Bone marrow (tissue), 2 donors: ENCODE measurements at places on chromosomes 1 and 21.

GRCh38 chr1:208271236-208271635, 27.1 kb upstream of the PLXNA2 start:
- no peak for DNase-seq

DNA sequence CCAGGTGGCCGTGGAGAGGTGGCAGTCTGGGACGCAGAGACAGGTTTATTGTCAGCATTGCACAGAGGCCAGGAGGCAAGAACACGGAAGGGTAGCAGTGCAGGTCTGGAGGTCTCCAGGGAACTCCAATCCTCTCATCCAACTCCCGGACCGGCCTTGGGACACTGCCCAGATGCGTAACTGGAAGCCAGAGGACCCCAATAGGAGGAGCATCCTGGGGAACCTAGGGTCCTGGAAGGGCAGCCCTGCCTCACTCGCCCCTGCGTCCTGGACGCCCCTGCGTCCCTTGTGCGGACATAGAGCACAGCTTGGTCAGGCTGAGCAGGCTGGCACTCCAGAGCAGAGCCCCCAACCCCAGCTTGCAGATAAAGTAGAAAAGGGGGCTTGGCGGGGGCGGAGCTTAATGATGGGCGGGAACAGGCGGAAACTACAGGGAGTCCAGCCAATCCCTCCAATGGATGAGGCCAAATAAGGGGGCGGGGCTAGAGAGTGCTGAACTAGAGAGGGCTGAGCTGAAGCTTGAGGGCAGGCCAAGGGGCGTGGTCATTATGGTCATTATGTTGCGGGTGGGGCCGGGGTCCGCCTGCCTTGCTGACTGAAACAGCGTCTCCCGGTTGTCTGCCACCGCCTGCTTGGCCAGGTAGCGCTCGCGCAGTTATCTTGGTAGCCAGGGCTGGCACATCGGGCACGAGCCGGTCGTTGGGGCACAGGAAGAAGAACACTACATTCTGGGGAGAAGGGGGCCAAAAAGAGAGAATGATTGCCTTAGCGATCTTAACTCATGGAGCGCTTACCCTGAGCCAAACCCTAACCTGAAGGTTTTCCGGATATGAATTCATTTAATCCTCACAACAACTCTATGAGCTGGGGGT, 3.7 kb upstream of the ARHGEF19 start:
- DNase-seq: no peak

DNA sequence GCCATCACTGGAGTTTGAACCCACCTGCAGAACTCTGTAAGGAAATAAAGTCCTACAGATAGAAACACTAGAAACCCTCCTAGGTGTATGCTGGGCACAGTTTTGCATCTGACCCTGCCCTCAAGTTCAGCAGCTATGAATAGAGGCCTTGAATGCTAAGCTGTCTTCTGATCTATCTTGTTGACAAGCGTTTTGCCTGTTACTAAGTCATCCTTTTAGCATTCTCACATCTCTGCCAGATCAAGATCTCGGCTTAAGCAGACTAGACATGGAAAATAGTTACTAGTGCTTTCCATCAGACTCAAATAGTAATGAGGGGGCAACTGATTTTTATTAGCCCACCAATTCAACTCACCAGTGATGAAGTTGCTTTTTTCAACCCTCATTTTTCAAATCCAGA, 10.5 kb downstream of the TBX15 start:
- no peak for DNase-seq

GRCh38 chr1:226651732-226652105, 87.4 kb downstream of the ITPKB start:
- DNase-seq: no peak

- no peak for DNase-seq
Observed at GRCh38 chr1:17538010-17538409, 1.5 kb upstream of the ARHGEF10L start.

- DNase-seq: no peak
Observed at GRCh38 chr1:92848201-92848600, 16.4 kb downstream of the RPL5 start.

GRCh38 chr21:32138658-32139057, 140.2 kb downstream of the MIS18A start:
- DNase-seq: no peak

GRCh38 chr1:118363396-118363795, 178.4 kb upstream of the SPAG17 start:
- DNase-seq: no peak

DNA sequence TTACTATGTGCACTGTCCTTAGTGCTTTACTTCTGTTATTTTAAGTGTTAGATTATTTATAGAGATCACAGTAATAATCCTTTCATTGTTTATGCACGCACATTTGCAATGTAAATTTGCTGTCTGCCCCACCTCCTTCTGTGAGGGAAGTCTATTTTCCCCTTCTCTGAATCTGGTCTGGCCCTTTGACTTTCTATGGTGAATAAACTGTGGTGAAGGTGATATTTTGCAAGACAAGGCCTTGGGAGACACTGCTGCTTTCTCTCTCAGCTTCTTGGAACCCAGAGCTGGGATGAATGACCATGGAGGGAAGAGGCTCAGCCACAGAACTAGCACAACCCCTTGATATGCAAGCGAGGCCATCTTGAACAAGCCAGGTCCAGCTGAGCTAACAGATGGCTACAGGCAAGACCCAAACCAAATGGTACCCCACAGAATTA, 156.3 kb downstream of the ST6GALNAC3 start:
- DNase-seq: no peak

DNA sequence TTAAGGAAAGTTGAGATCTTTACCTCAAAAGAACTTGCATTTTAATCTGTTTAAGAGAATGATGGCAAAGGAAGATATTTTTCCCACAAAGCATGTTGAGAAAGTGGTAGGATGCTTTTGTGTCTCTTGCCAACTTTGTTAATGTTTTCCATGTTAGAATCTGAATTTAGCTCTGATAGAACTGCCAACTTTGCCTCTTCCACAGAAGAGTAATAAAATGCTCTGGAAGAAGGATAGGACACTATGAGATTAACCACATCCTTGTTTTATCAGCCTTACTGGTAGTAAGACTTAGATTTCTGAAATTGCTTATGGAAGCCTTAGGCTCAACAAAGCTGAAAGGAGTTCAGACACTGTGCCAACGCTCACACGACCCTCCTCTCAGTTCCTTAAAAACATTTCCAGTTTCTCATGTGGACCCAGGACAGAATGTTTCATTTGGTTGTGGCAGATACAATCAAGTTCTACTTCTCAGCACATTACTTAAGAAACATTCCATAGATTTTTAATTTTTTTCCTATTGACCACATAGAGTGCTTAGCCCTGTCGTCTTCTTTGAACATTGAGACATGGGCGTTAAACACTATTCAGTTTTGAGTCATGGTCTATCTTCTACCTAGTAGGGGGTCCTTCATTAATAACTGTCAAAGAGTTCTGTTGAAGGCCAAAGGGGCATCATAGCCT, 59.0 kb downstream of the MTR start:
- no peak for DNase-seq
